ENCODE measurements at places on chromosomes 1 and 21.

GRCh38 chr1:167369175-167369574 is 148.5 kb downstream of the POU2F1 start:
- DNase-seq = no peak

GRCh38 chr1:27142464-27142863 is 12.5 kb downstream of the SLC9A1 start:
- DNase-seq = no peak

DNA sequence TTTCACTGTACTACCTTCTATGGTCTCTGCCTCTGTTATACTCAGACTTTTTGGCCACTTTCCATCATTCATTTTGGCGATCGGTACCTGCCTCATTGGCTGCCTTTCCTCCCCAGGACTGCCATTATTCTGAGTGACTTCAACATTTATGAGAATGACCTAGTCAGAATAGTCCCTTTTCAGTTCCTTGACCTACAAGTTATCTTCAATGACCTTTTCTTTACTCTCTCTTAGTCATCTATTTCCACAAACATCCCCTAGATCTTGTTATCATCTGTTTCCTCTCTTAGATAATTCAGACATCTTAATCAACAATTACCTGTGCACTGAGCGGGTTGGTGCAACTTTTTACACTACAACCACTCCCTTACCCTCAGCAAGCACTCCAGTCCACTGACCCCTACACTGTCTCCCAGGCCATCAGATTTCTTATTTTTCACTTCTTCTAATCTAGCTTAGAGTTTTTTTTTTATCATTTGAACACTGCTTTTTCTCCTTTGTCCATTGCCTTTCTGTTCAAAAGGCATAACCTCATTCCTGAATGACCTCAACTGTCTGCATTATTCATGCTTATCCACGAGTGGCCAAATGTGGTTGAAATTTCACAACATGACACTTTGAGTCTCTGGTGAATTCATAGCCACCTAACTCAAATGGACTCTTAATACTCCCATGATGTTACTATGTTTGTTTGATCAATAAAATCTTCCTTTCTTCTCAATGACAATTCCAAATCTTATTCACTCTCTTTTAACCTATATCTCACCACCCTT is 112.7 kb downstream of the HMCN1 start:
- DNase-seq = no peak

GRCh38 chr1:199859491-199859933 is 168.0 kb upstream of the NR5A2 start:
- DNase-seq = no peak

DNA sequence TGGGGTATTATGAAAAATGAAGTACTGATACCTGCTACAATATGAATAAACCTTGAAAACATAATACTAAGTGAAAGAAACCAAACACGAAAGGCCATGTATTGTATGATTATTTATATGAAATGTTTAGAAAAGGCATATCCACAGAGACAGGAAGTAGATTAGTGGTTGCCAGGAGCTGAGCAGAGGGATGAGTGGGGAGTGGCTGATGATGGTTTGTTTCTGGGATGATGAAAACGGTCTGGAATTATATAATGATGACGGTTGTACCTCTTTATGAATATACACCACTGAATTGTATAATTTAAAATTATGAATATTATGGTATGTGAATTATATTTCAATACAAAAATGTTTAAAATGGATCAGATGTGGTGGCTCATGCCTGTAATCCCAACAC is 63.8 kb upstream of the MPC2 start:
- no peak for DNase-seq

- DNase-seq = peak; percentile 6
These were observed at the start of gene LAMC2 for GRCh38 chr1:183185941-183186490. TSS of gene LAMC2 (plus strand) at chr1:183186264. CDS start at chr1:183186353, 89 bp downstream.

DNA sequence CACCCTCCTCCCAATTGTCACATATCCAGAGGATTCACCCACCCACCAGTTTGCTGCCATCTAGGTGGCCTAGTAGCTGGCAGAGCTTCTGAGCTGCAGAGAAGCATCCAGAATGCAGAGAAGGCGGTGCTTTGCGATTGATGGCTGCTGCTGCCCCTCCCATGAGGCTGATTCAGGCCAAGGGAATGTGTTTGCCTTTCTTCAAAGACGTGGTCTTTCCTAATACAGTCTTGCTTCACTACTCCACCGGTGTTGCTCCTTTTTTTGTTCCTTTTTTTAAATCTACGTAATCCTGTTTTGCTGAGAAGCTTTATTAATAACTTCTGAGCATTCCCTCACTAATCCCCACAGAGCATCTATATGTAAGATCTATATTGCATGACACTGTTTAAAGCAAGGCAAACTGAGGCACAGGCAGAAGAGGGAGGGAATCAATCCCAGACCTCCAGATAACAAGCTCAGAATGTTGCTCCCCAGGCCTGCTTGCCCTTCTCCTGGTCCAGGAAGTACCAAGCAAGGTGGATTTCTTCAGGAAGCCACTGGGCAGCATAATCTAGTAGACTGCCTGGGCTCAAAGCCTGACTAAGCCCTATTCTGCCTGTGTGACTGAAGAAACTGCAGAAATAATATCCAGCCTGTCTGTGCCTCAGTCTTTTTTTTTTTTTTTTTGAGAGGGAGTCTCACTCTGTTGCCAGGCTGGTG is 275.5 kb upstream of the FMN2 start:
- no peak for DNase-seq

DNA sequence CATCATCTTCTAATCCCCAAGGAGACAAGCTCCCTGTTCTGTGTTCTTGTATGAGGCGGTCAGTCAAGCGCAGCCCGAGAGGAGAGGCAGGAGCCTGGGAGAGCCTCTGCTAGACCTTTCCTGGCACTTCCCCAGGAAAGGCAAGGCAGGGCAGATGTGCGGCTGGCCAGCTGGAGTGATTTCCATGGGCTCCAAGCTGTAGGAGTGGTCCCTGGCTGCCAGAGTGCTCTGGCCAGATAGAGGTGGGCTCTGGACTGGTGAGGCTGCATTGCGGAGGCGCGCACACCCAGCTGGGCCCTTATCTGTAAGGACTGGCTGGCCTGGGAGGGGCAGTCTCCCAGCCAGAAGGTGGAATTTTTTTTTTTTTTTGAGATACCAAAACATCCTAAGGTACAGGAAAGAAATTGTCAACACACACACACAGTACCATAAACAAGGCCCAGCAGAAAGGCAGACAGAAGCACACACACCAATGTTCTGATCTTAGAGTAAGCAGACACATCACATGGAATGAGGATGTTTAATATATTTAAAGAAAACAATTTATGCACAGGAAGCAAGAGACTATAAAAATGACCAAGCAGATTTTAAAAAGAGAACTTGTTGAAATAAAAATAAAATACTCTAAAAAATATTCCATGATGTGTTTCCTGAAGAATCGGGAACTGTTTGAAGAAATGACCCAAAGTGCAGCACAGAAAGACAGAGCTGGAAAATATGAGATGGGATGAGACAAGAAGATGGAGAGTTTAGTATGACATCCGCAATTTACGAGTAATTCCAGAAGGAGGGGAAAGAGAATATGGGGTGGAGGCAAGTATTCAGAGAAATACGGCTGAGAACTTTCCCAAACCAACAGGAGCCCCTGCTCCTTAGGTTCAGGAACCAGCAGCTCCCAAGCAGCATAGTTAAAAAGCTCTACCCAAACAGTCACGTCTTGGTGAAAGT is 13.4 kb downstream of the IBA57 start:
- no peak for DNase-seq

- DNase-seq = no peak
These were observed 34.6 kb downstream of the TGFBR3 start for GRCh38 chr1:91851130-91852010.

GRCh38 chr1:12464598-12465056 is 153.4 kb downstream of the DHRS3 start:
- no peak for DNase-seq

- DNase-seq = no peak
These were observed 349 bp downstream of the ADGRB2 start for GRCh38 chr1:31763671-31764311.

DNA sequence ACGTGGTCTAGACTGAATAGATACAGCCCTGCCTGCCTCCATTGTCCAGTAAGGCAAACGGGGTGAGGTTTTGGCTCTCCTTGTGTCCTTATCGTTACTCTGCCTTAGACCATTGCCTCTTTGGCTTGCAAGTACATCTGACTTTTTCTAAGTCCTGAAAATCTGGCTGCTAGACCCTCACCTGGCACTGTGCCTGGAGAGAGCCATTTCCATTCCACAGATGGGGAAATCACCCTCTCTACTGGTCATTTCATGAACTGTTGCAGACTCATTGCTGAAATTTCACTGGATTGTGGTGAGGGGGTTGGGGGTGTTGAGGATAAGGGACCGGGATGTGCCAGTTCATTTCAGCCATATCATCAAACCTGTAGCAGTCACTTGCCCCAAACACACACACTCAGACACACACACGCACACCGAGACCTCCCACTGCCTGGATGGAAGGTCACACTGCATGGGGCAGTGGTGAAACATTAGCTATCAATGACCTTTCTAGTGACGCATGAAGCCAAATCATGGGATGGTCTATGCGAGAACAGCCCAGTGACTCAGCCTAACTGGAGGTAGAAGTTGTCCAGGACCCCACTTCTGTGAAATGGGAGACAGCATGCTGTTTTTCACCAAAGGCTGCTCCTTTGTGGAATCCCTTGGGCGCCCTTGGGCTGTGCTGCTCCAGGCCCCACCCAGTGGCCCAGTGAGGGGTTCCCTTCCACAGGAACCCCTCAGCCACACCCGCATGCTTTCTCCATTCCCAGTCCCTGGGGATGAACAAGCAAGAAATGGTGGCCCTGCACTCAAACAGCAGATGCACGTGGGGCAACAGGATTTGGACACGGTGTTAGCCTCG is 34.9 kb upstream of the VASH2 start:
- no peak for DNase-seq

DNA sequence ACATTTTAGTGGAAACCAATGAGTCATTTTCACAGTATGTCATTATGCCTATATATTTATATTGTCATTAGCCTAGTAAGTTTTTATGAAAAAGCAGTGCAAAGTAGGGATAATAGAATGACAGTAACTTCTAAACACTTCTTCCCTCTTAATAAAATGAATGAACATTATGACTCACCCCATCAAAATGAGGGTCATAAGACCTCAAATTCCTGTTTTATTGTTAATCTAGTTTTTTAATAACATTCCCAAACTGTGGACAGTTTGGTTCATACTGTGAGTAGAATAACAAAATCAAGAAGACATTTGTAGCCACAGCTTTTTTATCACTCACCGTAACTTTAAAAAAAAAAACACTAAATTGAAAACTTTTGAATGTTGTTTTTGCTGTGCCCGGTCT is 160.5 kb downstream of the LRRC40 start:
- no peak for DNase-seq

GRCh38 chr1:201184307-201185122 is 6.1 kb upstream of the IGFN1 start:
- DNase-seq = no peak
